Liver (tissue), 10 donors: ENCODE measurements at places on chromosomes 5 and 9.

DNA sequence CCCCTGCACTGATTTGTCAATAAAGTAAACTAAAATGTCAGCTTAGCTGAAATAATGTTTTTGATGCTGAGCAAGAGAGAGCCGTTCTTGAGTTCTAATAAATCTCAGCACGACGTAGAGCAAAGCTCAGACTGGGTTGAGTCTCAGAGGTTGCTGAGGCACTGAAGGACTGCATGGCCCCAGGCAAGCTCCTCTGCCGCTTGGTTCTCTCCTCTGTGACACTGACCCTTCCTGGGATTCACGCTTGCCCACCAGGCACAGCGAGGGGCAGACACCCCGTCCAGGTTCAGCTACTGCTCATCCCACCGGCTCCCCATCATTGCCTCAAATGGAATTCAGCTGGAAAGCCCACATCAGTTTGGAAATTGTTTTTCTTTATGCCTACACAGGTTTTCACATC, 129.8 kb downstream of the IRX2 start:
- no peak for DNase-seq

DNA sequence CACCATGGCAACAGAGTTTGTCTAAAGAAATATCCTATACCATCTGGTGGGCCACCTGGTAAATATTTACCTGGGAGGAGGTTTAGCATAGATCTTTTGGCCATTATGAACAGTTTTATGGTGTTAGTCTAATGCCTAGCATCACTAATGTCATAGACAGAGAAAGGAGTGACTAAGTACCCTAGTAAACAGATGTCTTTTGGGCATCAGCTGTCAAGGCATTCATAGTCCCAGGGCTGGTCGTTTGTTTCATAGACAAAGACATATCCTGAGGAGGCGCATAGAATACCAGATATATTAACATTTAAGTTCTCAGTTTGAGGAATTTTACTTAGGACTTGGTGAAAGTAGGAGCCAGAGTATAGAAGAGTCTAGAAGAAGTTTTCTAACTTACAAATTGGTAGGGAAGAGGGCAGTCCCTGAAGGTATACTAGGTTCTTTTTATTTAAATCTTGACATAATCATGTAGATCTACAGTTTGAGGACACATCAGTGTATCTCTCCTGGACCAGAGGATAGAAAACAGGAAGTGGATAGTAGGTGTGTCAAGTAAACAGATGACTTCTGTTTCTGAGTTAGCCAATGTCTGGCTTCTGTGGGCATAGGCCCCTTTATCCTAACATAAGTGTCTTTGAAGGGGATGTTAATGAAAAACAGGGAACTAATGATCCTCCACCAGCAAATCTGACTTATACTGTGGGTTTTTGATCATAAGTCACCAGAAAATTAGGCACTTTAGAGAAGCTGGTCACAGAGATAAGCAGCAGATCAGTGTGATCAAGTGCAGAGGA, 105.0 kb upstream of the PRSS3 start:
- DNase-seq = no peak

DNA sequence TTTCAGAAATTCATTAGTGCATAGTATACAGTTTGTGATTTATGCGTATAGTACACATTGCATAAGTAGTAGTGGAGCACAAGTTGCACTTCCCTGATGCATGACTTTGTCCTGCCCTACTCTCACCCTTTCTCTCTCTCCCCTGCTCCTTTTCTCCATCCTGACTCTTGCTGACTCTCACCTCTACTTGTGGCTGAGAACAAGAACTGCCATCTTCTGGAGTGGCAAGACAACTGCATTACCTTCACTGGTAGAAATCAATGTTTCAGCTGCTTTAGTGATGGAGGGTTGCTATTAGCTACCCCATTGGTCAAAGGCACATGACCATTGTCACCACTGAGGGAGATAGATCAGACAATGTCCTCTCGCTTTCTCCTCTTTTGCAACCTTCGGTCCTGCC, 26.9 kb downstream of the SPEF2 start:
- DNase-seq = no peak

DNA sequence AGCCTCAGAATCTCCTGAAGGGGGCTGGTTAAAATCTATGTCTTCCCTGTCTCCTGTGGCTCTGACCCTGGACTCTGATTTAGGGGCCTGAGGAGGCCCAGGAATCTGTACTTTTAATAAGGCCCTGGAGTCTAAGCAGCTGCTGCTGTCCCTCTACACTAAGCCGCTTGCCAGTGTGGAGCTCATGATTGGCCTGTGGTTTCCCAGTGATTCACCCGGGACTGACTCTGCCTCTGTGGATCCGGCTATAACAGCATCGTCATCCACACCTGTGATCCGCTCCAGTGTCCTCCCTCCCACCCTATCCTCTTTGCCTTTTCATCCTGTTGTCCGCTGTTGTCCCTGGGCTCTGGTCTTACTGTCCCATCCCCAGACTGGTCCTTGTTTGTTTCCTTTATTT, 3.7 kb downstream of the SLC31A2 start:
- no peak for DNase-seq

- peak; percentile 47 for DNase-seq
These were observed 68.7 kb upstream of the ZNF618 start for GRCh38 chr9:113807173-113808061.

- DNase-seq = no peak
These were observed at the start of gene CDH18 for GRCh38 chr5:19987612-19988361. CDH18 (minus strand) TSS chr5:19988200; CDS start chr5:19838986, 149,214 bp downstream.

- DNase-seq = no peak
These were observed 77.4 kb downstream of the MSX2 start for GRCh38 chr5:174801798-174802197.

DNA sequence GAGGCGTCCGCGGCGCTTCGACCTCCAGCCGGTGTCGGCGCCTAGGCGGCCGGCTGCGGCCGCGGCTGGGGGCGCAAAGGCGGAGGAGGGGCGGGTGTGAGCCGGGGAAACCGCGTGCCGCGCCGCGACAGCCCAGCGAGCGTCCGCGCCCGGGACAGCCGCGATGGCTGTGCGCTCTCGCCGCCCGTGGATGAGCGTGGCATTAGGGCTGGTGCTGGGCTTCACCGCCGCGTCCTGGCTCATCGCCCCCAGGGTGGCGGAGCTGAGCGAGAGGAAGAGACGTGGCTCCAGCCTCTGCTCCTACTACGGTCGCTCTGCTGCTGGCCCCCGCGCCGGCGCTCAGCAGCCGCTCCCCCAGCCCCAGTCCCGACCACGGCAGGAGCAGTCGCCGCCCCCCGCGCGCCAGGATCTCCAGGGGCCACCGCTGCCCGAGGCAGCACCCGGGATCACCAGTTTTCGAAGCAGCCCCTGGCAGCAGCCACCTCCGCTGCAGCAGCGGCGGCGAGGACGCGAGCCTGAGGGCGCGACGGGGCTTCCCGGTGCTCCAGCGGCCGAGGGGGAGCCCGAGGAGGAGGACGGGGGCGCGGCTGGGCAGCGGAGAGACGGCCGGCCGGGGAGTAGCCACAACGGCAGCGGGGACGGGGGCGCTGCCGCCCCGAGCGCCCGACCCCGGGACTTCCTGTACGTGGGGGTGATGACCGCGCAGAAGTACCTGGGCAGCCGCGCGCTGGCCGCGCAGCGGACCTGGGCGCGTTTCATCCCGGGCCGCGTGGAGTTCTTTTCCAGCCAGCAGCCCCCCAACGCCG, 605 bp downstream of the CHSY3 start:
- DNase-seq = peak; percentile 32

GRCh38 chr5:57586649-57587048, 104.0 kb upstream of the ACTBL2 start:
- DNase-seq = no peak

DNA sequence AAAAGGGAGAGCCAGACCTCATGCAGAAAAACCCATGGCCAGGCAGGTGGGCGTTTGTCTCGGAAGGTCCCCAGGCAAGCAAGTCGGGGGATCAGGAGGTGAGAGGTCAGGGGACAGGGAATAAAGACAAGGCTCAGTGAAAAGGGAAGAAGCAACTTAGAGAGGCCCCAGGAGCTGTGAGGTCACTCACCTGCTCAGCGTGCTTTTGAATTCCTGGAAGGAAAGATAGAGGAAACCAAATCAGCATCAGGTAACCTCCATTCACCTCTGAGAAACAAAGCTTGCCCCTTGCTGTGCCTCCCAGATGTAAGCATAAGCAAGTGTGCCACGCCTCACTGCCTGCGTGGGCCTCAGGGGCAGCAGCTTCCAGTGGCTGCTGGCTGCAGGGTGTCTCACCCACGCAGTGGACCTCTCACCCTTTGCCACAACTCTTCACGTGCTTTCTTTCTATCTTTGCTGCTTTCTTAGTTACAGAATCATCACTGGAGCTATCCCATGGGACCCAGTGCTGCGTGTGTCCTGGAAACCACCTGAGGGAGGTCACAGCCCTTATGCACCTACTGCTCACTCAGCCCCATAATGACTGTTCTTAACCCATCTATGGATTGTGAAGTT, 6.0 kb downstream of the TRIM7 start:
- DNase-seq = no peak

GRCh38 chr9:98570055-98570454, 138.7 kb downstream of the GABBR2 start:
- DNase-seq = no peak

DNA sequence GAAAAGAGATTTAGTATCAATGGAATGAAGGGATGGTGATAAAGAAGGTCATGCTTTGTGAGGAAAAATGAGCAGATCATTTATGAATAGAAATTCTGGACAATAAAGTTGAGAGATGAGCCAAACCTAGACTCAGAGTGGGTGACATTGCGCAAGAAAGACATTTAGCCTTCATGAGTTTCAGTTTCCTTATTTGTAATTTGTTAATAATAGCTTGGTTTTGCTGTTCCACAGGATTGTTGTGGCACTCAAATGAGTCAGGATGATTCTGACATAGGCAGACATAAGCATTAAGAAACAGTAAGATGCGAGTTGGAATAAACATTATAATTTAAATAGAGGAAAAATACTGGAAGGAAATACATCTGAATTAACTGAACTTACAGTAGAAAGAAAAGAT, 34.8 kb downstream of the ITGA2 start:
- DNase-seq = no peak

DNA sequence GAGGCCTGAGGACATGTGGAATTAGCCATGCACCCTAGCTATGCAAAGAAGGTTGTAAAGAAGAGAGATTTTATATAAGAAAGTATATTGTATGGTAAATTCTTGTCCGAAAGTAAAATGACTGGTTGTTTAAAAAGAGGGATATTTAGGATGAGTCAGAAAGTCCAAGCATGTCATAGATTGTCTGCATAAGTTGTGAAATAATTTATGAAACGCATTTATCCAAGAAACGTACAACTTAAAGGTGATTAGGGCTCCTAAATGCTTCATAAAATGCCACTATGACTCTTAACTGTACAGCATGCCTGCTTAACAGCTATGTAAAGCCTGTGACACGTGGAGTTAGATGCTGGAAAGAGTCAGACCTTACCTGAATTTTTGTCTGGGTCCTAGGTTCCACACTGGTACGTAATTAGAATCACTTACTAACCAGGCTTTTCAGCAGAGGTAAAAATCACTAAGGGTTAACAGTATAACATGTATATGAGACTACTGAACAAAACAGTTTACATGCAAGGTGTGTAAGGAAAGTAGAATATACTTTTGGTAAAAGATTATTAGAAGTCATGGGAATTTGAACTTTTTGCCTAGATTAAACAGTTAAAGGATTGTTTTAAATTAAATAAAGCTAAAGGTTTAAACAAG, 37.0 kb upstream of the ARL15 start:
- DNase-seq = no peak

DNA sequence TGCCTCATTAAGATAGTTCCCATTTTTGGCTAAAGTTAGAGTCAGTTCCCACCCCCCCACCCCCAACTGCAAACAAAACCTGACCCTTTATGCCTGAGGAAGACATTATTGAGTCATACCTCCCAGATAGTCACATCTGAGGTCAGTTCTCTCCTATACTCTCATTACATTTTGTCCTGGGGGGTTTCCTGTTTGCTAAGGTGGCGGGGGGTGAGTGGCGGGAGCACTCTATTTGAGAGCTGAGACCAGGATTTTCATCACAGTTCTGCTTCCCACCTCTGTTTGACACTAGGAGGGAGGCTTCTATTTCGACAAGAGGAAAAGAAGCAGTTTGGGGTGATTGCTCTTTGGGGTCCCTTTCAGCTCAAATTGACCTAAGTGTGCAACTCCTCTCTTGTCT, 59.4 kb upstream of the ICE1 start:
- no peak for DNase-seq

DNA sequence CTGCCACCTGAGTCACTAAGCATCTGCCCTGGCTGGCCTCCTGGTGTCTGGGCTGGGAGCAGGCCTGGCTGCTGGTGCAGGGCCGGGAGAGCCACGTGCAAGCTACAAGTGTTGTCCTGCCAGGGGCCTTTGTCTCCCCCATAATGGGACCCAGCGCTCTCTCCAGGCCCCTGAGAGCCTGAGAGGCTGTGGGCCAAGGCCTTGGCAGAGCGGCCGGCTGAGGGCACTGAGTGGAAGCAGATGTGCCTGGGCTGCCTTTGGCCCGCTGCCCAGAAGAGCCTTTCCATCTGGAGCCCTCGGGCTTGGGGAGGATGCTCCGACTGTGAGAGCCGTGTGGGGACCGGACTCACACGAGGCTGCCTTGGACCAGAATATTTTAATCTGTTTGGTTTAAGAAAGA, 185.5 kb downstream of the RGS3 start:
- DNase-seq = no peak

DNA sequence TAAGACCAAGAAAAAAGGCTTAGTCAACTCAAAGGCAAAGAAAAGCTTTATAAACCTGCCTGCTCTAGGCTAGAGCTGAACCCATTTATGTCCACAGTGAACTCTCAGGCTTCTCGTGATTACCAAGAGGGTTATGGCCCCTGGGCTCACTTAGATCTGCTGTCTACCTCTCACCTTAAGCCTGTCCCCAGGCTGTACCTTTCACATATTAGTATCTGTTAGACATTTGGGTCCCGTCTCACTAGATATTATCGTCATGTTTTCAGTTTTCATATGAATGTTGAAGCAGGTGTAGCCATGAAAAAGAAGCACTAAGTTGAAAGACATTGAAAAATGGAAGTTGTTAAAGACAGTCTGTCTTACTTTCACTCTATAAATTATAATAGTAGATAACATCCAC, 75.2 kb upstream of the COX7C start:
- no peak for DNase-seq

GRCh38 chr5:63194126-63194525, 615.5 kb downstream of the LRRC70 start:
- no peak for DNase-seq

GRCh38 chr5:124704594-124705284, 41.7 kb downstream of the ZNF608 start:
- DNase-seq = no peak

- DNase-seq = no peak
These were observed 53.7 kb upstream of the ANKH start for GRCh38 chr5:14925326-14925725.

DNA sequence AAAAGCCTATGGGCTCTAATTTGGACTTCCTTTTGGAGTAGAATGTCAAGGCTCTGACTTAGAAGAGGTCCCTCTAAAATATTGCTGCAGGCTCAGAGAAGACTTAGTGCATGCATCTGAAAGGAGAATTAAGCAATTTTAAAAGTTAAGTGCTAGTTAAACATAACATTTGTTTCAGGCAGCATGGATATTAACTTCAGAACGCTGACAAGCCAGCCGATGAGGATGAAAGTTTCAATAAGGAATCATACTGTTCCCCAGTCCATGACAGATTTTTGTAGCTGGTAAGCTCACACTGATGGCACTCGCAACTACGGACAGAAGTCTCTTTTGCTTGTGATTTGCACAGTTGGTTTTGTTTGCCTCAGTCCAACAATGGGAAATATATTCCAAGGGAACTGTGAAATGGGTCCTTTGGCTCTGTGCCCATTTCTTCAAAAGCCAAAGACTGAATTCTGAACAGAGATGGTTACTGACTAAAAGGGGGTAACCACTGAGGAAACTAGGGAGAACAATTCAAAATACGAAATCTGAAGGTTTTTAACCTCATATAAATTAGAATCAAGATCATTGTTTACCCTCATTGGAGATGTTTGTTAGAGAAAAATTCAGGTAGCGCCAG, 47.6 kb downstream of the DCP2 start:
- DNase-seq = no peak

GRCh38 chr5:88667496-88668201, 215.3 kb downstream of the MEF2C start:
- no peak for DNase-seq
